DND-41 (cell line): ENCODE measurements at places on chromosomes 12 and 14.

DNA sequence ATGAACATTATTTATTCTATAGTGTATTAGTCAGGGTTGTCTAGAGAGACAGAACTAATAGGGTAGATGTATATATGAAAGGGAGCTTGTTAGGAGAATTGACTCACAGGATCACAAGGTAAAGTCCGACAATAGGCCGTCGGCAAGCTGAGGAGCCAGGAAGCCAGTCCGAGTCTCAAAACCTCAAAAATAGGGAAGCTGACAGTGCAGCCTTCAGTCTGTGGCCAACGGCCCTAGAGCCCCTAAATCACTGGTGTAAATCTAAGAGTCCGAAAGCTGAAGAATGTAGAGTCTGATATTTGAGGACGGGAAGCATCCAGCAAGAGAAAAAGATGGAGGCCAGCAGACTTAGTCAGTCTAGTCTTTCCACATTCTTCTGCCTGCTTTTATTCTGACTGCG, 912.2 kb downstream of the FLRT2 start:
- H3K27ac ChIP-seq: no peak overlapping the region
- no peaks in the 10 kb centered on the region for H3K36me3 ChIP-seq
- no peaks in the 10 kb centered on the region for H3K4me1 ChIP-seq

DNA sequence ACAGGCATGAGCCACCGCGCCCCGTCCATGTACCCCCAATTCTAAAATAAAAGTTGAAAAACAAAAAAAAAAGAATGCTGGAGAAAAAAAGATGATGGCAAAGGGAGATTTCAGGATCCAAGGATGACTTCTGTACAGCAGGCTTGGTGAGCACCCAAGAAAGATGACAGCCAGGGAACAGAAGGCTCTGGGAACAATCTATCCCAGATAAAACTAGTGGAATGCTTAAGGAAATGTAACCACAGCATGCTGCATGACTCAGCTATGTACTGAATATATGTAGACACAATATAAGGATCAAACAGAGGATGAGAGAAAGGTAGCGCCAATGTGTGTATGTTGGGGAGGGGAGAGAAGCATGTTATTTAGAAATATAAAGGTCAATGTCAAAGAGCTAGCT, 123.7 kb upstream of the TMTC1 start:
- no peak overlapping the region for H3K4me3 ChIP-seq
- H3K27ac ChIP-seq: no peak overlapping the region
- H3K36me3 ChIP-seq: no peaks in the 10 kb centered on the region
- H3K27me3 ChIP-seq: no peaks in the 10 kb centered on the region
- H3K4me1 ChIP-seq: no peaks in the 10 kb centered on the region

DNA sequence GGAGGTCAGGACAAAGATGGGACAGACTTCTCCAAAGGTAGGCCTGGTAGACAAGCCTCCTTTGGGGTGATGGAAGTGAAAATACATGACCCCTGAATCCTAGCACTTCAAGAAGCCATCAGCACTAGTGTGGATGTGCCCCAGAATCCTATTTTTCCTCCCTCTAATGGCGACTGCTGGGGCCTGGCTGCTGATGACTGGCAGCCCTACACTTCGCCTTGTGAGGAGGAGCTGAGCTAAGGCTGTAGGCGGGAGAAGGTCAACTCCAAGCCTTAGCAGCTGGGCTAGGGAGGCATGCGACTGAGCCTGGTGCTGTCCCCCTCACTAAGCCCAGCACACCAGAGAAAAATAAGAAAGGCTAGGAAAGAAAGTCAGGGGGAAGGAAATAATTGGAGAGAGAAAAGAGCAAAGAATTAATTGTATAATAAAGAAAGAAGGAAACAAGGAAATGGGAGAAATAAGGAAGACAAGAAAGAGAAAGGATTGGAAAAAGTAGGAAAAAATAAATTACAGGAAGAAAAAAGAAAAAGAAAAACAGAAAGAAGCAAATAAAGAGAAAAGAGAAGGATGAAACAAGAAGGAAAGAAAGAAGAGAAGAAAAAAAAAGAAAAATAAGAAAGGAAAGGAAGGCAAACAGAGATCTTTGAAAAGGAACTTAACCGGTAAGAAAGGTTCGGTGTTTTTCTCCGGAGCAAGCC, 4.7 kb upstream of the HOXC10 start:
- no peak overlapping the region for H3K27ac ChIP-seq
- H3K27me3 ChIP-seq: peaks cover 66% of the 10 kb centered on the region
- H3K4me3 ChIP-seq: no peak overlapping the region
- no peaks in the 10 kb centered on the region for H3K36me3 ChIP-seq
- DNase-seq: no peak

DNA sequence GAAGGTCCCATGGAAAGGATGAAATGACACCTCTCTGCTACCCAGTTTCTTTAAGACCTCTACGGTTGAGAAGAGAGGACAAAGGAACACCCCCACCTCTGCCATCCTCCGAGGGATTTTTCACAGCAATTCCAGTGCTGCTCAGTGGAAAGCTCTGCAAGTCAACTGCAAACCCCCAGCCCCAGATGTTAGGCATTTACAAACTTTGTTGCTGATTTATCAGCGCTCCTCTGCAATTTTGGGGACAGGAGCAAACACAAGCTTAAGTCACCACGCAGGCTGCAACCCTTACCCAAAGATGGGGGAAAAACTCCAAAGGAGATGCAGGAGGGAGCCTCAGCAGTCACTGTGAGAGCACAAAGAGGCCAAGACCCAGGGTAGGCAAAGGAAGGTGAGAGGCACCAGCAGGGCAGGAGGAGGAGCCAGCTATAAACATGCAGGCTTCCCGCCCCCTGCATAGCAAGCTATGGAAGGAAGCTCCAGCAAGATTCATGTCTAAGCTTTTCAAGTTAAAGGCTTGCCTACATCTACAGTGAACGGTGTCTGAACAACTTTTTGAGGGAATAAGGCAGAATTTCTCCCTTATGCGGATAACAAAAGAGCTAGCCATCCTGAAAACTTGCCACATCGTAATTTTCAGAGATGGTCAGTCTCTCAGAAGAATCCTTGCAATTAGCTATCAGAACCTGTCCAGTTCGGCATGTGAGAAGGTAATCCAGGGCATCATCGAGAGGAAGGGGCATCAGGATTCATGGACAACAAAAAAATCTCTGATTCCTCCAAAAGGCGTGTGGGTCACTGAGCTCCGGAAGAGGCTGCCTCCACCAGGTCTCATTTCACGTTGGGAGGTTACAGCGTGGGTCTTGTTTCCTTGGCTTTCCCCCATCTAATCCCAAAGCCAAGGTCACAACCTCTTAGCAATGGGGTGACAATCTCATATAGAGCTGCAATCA, 3.9 kb downstream of the CTDSP2 start:
- peak overlapping the region; percentile 1; the same call in 1 of the 2 replicates for H3K4me3 ChIP-seq
- peaks cover under 1% of the 10 kb centered on the region for H3K27me3 ChIP-seq
- H3K27ac ChIP-seq: no peak overlapping the region
- DNase-seq: peak; percentile 40

- H3K27ac ChIP-seq: peak overlapping the region; percentile 39; the same call in 1 of the 2 replicates
- no peaks in the 10 kb centered on the region for H3K27me3 ChIP-seq
- no peak for DNase-seq
- no peak overlapping the region for H3K4me3 ChIP-seq
These were observed 138.5 kb downstream of the ANO6 start for GRCh38 chr12:45354399-45354798.

- DNase-seq: no peak
- H3K4me1 ChIP-seq: no peaks in the 10 kb centered on the region
- no peaks in the 10 kb centered on the region for H3K36me3 ChIP-seq
- no peak overlapping the region for H3K27ac ChIP-seq
- no peaks in the 10 kb centered on the region for H3K27me3 ChIP-seq
These were observed 16.4 kb downstream of the NAV3 start for GRCh38 chr12:77847060-77847541.
